ENCODE measurements at places on chromosomes 1 and 21.

DNA sequence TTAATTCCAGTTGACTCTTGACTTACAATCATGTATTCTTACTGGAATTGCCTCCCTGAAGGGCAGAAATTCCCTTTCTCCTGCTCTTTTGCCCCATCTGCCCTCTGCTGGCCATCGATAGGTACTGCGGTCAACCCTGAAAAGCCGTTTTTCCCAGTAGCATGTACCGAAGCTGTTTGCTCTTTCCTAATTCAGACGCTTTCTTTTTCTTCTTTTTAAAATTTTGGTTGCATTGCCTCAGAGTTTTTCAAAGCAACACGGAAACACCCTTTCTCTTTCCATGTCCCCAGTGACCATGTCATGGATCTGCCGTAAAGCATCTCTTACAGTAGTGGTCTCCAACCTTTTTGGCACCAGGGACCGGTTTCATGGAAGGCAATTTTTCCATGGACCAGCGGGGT is 164.2 kb upstream of the C1orf21 start:
- no peak for DNase-seq

- no peak for DNase-seq
These were observed 102.8 kb upstream of the C1orf21 start for GRCh38 chr1:184283999-184284398.

DNA sequence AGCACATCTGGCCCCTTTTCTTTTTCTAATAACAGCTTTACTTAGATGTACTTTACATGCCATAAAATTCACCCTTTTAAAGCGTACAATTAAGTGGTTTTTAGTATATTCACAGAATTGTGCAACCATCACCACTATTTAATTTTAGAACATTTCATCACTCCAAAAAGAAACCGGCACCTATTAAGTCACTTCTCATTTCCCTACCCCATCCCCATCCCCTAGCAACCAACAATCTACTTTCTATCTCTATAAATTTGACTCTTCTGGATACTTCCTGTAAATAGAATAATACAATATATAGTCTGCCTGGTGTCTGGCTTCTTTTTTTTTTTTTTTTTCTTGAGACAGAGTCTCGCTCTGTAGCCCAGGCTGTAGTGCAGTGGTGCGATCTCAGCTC is 59.5 kb upstream of the ENAH start:
- DNase-seq, result no peak

DNA sequence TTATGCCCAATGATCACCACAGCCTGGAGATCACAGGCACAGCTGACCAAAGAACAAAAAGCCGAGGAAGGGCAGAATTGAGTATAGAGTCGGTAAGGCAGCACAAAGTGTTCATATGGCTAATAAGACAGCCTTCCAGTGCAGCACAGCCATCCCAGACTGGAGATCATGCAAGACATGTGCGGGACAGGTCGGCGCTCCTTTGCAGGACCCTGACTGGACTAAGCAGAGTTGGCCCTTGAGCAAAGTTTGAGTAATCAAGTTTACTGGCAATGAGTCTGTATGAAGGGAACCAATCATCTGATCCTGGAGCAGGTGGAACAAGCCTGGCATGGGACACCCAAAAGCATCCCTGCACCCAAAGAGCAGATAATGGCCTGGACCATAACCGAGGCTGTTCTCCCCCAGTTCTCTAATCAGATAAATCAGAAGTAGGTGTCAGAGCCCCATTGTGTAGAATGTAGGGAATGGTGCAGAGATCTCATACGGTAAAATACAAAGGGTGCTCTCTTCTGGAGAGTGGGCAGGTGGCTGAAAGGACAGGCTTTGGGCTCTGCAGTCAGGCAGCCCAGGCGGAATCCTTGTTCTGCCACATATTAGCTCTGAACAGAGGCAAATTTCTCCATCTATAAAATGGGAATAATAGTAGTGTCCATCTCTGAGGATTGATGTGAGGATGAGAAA is 10.7 kb upstream of the DNASE2B start:
- DNase-seq, result no peak

DNA sequence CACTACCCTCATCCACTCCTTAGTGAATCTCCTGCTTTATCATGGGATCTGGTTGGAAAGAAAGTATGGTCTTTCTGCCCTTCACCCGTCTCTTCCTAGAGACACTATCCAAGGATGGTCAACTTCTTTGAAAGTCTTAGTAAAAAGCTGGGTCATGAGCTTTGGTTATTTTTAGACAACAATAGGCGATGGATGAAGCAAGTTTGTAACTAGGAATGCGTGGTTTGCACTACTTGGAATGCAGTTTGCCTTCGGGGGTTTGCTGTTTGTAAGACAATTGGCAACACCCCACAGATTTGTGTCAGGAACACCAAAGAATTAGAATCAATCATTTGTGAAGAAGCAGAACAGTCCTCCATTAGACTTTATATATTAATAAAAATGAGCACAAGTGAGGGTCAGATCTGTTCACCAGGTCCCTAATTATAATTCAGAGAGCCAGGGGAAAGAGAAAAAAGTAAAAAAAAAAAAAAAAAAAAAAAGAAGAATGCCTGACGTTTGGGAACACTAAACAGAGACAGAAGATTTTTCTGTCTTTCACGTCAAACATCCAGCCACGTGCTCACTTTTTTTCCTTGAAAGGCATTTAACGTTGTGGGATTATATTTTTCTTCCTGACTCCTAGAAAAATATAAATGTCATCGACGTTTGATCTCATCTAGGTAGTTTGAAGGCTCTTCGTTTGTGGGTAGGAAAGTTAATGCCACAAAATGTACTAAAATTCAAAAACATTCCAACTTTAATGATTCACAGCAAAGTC is 60.7 kb upstream of the BTG3 start:
- no peak for DNase-seq

GRCh38 chr1:60678391-60678790 is 404.0 kb upstream of the NFIA start:
- DNase-seq, result no peak

- no peak for DNase-seq
These were observed 24.2 kb downstream of the MAEL start for GRCh38 chr1:167013108-167013929.

DNA sequence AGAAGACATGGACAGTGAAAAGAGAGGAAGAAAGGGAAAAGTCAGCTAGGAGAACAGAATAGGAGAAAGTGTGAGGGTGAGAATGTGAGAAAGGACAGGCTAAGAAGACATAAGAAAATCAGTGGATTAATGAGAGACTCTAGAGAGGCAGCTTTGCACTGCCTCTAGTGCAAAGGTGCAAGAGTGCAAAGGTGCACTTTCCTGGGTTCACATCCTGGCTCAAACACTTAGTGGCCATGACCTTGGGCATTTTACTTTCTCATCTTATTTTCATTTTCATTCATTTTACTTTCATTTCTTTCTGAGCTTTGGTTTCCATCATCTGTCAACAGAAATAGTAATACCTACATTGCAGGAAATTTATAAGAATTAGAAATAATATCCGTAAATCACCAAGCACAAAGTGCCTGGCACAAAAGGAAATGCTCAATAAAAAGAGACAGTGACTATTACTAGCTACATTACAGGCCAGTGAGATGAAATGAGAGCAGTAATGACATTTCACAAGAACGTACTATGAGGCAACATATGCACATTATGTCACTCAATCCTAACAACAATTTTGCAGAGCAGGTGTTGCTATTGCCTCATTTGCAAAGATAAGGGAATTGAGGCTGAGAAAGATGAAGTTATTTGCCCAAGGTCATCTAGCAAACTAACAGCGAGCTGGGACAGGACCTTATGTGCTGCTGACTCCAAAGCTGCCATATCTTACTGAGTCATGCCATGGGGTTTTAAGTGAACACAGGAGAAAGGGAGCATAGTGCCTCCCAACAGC is 107.0 kb upstream of the TLR5 start:
- no peak for DNase-seq

GRCh38 chr1:112695276-112695675 is 11.7 kb downstream of the RHOC start:
- DNase-seq, result no peak

DNA sequence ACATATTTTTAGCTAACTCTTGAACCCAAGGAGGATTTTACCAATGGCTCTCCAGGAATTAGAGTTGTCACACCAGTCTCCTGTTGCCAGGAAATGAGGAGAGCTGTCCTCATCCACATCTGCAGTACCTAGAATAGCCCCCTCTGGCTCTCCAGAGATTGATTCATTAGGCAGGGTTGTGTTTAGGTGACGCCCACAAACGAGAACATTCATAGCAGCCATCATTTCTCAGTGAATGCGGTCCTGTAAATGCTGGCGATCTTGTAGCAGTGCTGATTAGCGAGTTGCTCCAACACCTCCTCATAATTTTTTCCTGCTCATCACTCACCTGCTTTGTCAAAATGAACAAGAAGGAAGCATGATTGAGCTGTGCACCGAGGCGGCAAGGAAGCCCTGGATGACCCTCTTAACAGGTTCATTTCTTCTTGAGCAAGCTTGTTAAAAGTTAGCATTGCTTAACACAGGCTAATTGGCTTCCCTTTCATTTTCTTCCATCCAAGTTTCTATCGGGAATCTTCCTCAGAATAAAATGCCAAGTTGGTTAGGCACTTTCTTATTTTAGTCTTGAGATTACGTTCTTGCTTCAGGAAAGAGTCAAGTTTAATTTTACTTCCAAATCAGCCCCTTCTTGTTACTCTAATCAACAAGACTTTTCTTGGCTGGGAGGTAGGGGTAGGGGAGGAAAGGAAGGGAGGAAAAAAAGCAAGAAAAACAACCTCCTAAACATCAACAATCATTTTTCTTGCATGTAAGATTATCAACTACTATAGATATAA is 16.5 kb upstream of the KLHDC8A start:
- no peak for DNase-seq

- no peak for DNase-seq
These were observed 112.9 kb upstream of the ZNF678 start for GRCh38 chr1:227450489-227450888.

- no peak for DNase-seq
These were observed 24.8 kb upstream of the ATP2B4 start for GRCh38 chr1:203601716-203602309.

DNA sequence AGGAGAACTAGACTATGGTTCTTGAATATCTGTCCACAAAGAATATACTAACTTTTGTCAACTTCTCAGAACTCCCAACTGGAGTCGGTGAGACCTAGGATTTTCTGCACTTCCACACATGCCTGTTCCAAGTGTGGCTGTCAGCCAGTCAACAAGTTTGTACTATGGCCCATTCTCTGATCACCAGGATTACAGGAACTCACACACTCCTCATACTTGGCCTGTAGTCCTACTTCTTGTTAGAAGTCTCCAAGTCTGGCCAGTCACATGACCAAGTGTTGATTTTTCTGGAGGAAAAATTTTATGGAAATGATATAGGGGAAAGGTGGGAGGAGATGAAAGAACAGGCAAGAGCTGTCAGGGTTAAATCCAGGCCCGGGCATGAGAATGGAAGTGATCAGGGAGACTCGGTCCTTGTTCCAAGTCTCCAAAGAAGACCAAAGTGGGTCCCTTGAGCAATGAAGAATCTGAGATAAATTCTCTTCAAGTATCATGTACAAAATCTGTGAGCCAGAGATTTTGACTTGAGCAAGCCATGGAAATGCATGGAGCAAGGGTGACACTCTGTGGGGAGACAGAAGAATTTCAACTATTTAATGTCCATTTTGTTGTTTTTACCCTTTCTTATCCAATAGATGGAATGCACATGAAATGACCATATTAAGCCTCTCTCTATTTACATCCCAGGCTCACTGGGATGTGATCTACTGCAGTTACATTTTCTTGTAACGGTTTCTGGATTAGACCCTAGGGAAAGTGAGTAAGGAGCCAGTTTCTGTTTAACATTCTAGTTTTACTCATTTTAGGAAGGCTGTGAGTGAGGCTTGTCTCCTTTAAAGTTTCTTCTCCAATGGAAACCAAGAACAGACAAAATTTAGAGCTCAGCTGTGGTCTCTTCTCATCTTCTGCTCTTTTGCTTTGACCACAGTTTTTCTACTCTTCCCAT is 320.9 kb downstream of the ASTN1 start:
- no peak for DNase-seq

GRCh38 chr1:1157426-1157913 is 16.2 kb upstream of the TTLL10 start:
- DNase-seq, result no peak

- DNase-seq, result no peak
These were observed 12.6 kb downstream of the SCNN1D start for GRCh38 chr1:1292851-1293250.

- no peak for DNase-seq
These were observed 14.1 kb downstream of the ENAH start for GRCh38 chr1:225638853-225639252.

- DNase-seq, result no peak
These were observed 157.0 kb downstream of the ADSS2 start for GRCh38 chr1:244294599-244295224.

DNA sequence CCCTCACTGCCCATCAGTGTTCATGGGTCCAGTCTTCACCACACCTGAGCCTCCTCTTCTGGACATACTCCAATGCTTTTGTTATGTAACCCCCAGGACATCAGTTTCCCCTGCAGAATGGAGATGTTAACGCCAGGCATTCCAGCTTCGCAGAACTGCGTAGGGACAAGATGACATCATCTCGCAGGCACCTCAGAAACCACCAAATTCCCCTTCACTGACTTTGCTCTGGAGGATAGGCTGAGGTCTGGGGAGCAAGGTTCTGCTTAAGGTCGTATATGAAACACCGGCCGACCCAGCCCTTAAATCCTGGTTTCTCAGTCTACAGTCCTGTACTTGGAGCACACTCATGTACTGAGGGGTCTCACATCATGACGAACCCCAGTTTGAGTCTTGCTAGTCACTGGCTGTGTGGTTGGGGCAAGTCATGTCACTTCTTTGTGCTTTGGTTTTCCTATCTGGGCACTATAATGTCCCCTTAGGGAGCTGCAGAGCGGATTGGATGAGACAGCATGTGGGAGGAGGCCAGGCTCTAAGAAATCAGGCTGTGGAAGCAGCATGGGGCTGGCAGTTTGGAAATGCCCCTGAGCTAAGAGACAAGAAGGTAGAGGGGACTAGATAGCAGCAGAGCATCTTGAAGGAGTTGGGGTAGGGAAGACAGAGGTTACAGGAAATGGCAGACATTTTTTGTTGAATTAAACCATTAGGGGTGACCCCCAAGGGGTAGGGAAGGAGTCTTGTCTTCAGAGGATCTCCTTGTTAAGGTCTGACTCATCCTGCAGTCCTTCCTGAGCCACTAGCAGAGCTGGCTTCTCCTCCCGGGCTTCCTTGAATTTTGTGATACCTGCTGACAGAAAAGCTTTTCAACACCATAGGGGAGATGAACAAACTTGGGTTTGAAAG is 138.3 kb downstream of the FOXD2 start:
- DNase-seq, result no peak

GRCh38 chr21:33712022-33712803 is 69.9 kb downstream of the ITSN1 start:
- no peak for DNase-seq
